ENCODE measurements at places on chromosomes 12 and 14. TPM values are rescaled to one million over a fixed set of nuclear protein-coding genes. Genes with fewer than 3 reads are reported as not detected.

Gene C12orf50
- 0.38 TPM for polyA plus RNA-seq

Gene KRT83
- not detected for polyA plus RNA-seq

Gene BLTP3B
- polyA plus RNA-seq = 16.4 TPM

Gene LRRC9
- not detected for polyA plus RNA-seq

Gene VSIG10
- polyA plus RNA-seq = 9.8 TPM

Gene COPZ1
- 235 TPM for polyA plus RNA-seq

Gene NYNRIN
- polyA plus RNA-seq = 28.5 TPM

Gene HVCN1
- polyA plus RNA-seq = 4.9 TPM

Gene RTL1
- polyA plus RNA-seq = 34.4 TPM

Gene CLEC7A
- polyA plus RNA-seq = 1.7 TPM

Gene NPFF
- polyA plus RNA-seq = not detected

Gene DNAH10
- 0.84 TPM for polyA plus RNA-seq

Gene SIX4
- polyA plus RNA-seq = 21.0 TPM

Gene EFS
- polyA plus RNA-seq = 36.0 TPM

Gene COCH
- polyA plus RNA-seq = 4.7 TPM

Gene PLEKHG7
- polyA plus RNA-seq = 0.41 TPM

Gene HOTAIR
- polyA plus RNA-seq = not detected

Gene ANKS1B
- polyA plus RNA-seq = 2.3 TPM

Gene TPPP2
- 0.63 TPM for polyA plus RNA-seq

Gene RND1
- polyA plus RNA-seq = 0.33 TPM

Gene ZFYVE26
- 13.6 TPM for polyA plus RNA-seq
